ENCODE measurements at places on chromosomes 12 and 14. TPM values are rescaled to one million over a fixed set of nuclear protein-coding genes. Genes with fewer than 3 reads are reported as not detected.

Gene ACSM4
- not detected for total RNA-seq

Gene ASPG
- total RNA-seq: not detected

Gene DPPA3
- not detected for total RNA-seq

Gene AVPR1A
- not detected for total RNA-seq

DNA sequence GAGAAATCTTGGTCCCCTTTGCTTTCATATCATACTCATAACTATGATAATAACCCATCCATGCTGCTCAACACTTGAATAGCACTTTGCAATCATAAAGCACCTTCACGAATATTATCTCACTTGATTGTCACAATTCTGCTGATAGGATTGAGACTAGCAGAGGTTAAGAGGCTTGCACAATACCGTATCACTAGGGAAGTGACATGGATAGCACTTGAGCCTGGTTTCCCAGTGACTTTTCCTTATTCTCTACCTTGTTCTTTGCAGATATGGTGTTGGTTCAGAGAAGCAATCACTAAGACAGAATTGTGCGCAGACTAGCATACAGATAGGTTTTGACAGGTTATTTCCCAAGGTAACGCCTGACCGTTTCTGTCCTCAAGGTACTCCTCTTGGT, 186.6 kb upstream of the GZMB start:
- no peak for DNase-seq
- H3K27ac ChIP-seq: no peak overlapping the region
- no peaks in the 10 kb centered on the region for H3K4me1 ChIP-seq
- no peaks in the 10 kb centered on the region for H3K36me3 ChIP-seq
- peaks cover 17% of the 10 kb centered on the region for H3K27me3 ChIP-seq
- H3K4me3 ChIP-seq: no peak overlapping the region

DNA sequence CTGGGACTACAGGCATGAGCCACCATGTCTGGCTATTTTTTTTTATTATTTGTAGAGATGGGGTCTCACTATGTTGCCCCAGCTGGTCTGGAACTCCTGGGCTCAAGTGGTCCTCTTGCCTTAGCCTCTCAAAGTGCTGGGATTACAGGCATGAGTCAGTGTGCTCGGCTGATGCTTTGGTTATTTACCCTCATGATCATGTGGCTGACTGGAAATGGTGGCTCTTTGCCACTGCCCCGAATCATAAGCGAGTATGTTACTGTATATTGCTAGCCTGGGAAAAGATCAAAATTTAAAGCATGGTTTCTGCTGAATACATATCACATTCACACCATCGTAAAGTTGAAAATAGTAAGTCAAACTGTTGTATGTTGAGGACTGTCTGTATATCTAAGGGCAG, 101.1 kb downstream of the RGS6 start:
- H3K27me3 ChIP-seq: peaks cover 10% of the 10 kb centered on the region
- H3K27ac ChIP-seq: no peak overlapping the region
- H3K4me1 ChIP-seq: no peaks in the 10 kb centered on the region
- no peak for DNase-seq
- H3K36me3 ChIP-seq: no peaks in the 10 kb centered on the region

GRCh38 chr14:94079891-94080620, 946 bp downstream of the DDX24 start:
- H3K4me1 ChIP-seq: peaks cover 54% of the 10 kb centered on the region
- H3K4me3 ChIP-seq: peak overlapping the region; percentile 99
- H3K27ac ChIP-seq: peak overlapping the region; percentile 100
- H3K27me3 ChIP-seq: no peaks in the 10 kb centered on the region

GRCh38 chr12:47071241-47071852, 8.1 kb upstream of the PCED1B start:
- DNase-seq: peak; percentile 17
- peaks cover 8% of the 10 kb centered on the region for H3K36me3 ChIP-seq
- no peak overlapping the region for H3K4me3 ChIP-seq
- H3K4me1 ChIP-seq: peaks cover 24% of the 10 kb centered on the region
- H3K27ac ChIP-seq: no peak overlapping the region
- no peaks in the 10 kb centered on the region for H3K27me3 ChIP-seq

DNA sequence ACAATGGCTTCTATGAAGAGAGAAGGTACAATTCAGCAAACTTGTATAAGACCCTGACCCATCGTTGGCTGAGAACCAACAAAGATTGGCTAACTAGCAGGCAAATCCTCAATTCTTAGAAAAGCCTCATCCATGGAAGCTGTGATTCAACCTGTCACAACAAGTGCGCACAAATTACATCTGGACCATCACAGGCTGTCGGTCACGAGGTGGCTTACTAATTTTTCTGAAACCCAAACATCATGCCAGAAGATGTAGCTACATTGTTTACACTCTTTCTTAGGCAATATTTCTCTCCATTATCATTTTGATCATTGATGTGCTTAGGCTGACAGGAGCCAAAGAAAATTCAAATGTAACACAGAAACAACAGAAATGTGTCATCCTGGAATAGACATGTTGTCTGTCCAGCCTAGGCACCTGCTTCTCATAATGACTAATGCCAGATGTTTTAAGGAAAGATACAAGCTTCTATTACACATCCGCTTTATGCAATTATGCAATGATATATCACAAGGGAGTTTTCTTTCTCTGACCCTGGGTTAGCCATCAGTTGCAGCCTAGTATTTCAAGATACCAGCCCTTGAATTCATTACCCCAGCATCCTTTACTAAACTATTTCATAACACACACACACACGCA, 92.9 kb upstream of the DIO2 start:
- no peak overlapping the region for H3K27ac ChIP-seq
- DNase-seq: no peak
- no peaks in the 10 kb centered on the region for H3K36me3 ChIP-seq
- H3K27me3 ChIP-seq: no peaks in the 10 kb centered on the region
- no peaks in the 10 kb centered on the region for H3K4me1 ChIP-seq

DNA sequence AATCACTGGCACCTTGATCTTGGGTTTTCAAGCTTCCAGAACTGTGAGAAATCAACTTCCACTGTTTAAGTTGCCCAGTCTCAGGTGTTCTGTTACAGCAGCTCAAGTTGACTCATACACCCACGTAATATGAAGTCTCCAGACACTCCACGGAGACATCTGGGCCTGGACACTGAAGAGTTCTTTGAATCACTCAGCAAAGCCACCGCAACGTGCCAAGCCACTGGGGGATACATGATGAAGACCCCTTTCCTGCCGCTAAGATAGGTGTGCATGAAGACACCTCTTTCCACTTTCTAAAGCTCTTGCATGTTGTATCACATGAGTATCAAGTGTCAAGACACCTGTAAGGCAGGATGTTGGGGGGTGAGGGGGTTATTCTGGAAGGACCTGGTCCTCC, 311.7 kb upstream of the RTL1 start:
- no peak for DNase-seq
- peaks cover 2% of the 10 kb centered on the region for H3K27me3 ChIP-seq
- no peaks in the 10 kb centered on the region for H3K4me1 ChIP-seq
- H3K36me3 ChIP-seq: no peaks in the 10 kb centered on the region

- H3K36me3 ChIP-seq: no peaks in the 10 kb centered on the region
- H3K27me3 ChIP-seq: no peaks in the 10 kb centered on the region
- H3K4me3 ChIP-seq: no peak overlapping the region
- no peaks in the 10 kb centered on the region for H3K4me1 ChIP-seq
Observed at GRCh38 chr14:104878582-104878981, 13.5 kb downstream of the CEP170B start.

DNA sequence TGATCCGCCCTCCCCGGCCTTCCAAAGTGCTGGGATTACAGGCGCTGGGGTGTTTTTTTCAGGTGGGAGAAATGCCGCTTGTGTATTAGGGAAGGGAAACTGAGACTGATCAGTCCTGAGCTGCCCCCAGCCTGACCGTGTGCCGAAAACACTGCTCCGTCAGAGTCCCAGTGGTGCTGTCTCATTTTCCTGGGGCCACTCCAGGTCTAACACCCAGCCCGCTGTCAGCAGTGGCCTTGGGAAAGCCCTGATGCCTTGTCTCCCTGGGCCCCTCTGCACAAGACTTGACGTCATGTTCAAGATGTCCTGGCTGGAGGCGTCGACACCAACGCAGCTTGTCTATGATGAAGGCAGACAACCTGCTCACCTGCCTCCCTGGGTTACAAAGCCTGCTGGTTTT, 165.9 kb downstream of the RBM19 start:
- H3K4me3 ChIP-seq: no peak overlapping the region
- no peak overlapping the region for H3K27ac ChIP-seq
- no peaks in the 10 kb centered on the region for H3K27me3 ChIP-seq
- no peaks in the 10 kb centered on the region for H3K36me3 ChIP-seq

DNA sequence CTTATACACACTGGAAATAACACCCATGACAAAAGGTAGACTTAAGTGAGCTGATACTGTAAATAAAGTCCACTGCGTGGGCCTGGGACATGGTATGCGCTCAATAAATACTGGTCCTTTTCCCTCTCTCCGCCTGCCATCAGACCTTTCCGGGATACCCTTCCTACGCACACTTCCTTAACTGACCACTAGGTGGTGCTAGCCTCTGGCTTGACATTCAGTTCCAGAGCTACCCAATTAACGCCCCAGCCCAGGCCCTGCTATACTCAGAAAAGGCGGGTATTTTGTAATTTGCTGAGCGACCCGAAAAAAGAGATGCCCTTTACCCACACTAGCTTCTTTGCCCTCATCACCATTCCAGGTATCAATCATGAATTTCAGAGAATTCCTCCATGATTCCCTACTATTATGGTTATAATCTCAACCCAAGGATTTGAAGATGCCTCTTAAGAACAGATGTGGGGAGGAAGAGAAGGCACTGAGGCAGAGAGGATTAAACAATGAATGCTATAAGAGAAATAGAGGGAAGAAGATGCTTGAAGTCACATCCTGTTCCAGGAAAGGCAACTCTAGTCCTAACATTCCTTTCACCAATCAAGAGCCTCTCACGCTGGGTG, 3.9 kb upstream of the LRP1 start:
- peak overlapping the region; percentile 1 for H3K4me3 ChIP-seq
- peaks cover 9% of the 10 kb centered on the region for H3K27me3 ChIP-seq
- peaks cover 5% of the 10 kb centered on the region for H3K36me3 ChIP-seq

DNA sequence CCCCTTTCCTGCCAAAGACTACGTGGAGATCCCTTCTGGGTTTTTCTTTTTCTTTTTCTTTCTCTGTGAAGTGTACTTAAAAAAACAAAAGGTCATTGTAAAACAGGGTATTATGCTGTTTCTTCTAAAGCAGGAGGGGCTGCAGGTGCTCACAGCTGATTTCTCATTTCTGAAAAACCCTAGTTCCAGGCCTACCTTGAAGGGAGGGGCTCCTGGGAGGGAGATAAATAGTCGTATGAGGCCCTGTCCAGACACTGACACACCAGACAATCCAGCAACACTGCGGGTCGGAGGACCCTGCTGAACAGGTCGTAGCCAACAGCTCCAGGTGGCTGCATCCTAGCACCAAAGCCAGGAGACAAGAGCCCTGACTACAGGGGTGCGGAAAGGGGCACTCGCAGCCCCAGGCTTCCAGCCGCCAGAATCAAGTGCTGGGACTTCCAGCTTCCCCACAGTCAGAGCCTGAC, 41.1 kb downstream of the PSMA6 start:
- no peaks in the 10 kb centered on the region for H3K36me3 ChIP-seq
- H3K4me3 ChIP-seq: peak overlapping the region; percentile 56
- peak overlapping the region; percentile 96 for H3K27ac ChIP-seq
- H3K4me1 ChIP-seq: peaks cover 32% of the 10 kb centered on the region
- peak; percentile 52 for DNase-seq

- DNase-seq: peak; percentile 90
- H3K27me3 ChIP-seq: peaks cover 5% of the 10 kb centered on the region
- H3K27ac ChIP-seq: no peak overlapping the region
- peaks cover 9% of the 10 kb centered on the region for H3K4me1 ChIP-seq
Observed at GRCh38 chr14:90820958-90821357, 4.7 kb upstream of the TTC7B start.

DNA sequence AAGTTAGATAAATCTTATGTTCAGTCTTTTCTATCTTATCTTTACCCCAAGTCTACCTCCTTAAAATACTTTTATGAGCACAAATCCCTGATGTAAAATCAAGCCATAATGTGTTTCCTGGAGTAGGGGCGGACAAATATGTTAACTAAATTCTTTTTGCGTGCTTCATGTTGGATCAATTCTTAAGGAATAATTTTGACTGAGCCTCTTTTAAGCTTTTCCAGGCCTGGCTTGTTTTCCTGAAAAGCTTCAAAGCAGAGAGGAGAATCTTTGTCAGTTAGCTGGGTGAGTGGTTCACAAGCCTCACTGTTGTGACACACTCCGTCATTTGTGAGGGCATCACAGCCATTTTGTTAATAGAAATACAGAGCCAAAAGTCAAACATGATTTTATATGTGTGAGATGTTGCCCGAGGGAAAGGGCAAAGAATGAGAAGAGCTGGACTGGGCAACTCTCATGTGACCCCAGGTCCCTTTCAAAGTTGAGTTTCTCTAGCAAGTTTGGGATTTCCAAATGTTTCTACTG, 468.9 kb downstream of the RGS6 start:
- H3K4me1 ChIP-seq: peaks cover 12% of the 10 kb centered on the region
- no peak overlapping the region for H3K27ac ChIP-seq
- H3K36me3 ChIP-seq: no peaks in the 10 kb centered on the region
- no peak overlapping the region for H3K4me3 ChIP-seq
- H3K27me3 ChIP-seq: peaks cover 40% of the 10 kb centered on the region
- DNase-seq: no peak

DNA sequence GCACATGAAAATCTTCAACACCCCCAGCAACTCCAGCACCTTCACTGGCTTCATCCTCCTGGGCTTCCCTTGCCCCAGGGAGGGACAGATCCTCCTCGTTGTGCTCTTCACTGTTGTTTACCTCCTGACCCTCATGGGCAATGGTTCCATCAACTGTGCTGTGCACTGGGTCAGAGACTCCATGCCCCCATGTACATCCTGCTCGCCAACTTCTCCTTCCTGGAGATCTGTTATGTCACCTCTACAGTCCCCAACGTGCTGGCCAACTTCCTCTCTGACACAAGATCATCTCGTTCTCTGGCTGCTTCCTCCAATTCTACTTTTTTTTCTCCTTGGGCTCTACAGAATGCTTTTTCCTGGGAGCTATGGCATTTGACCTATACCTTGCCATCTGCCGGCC, 11.5 kb upstream of the OR11G2 start:
- no peak overlapping the region for H3K4me3 ChIP-seq
- H3K36me3 ChIP-seq: no peaks in the 10 kb centered on the region
- no peaks in the 10 kb centered on the region for H3K4me1 ChIP-seq
- peaks cover 4% of the 10 kb centered on the region for H3K27me3 ChIP-seq
- H3K27ac ChIP-seq: no peak overlapping the region

GRCh38 chr12:110279566-110280375, 1.3 kb upstream of the ATP2A2 start:
- no peak for DNase-seq
- peaks cover 28% of the 10 kb centered on the region for H3K36me3 ChIP-seq
- peak overlapping the region; percentile 39 for H3K27ac ChIP-seq
- H3K27me3 ChIP-seq: peaks cover 3% of the 10 kb centered on the region
- H3K4me1 ChIP-seq: peaks cover 28% of the 10 kb centered on the region
- H3K4me3 ChIP-seq: peak overlapping the region; percentile 85

DNA sequence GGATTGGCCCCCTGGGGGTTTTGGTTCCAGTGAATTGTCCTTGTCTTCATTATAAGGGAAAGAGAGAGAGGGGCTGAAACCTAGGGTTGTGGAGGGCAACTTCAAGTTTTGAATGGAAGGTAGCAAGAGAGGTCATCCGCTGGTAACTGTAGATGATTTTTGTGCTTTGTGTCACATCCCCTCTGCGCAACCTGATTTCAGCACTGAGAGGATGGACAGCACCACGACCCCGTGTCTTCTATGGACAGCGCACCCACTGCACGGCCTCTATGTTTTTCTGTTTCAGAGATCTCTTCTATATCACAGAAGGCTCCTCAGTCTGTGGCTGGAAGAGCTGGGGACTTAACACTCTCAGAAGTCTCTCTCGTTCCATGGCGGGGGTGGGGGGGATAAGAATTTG, 127.0 kb upstream of the RPH3A start:
- no peak overlapping the region for H3K4me3 ChIP-seq
- no peaks in the 10 kb centered on the region for H3K4me1 ChIP-seq
- peak; percentile 42 for DNase-seq
- no peak overlapping the region for H3K27ac ChIP-seq

- no peak overlapping the region for H3K4me3 ChIP-seq
- no peaks in the 10 kb centered on the region for H3K4me1 ChIP-seq
- DNase-seq: no peak
- H3K36me3 ChIP-seq: peaks cover 21% of the 10 kb centered on the region
Observed at GRCh38 chr14:24263848-24264247, 871 bp upstream of the TGM1 start.

Measured in activated CD4-positive, alpha-beta T cell treated with anti-CD3 and anti-CD28 coated beads for 36 hours (primary cell).